ENCODE measurements at places on chromosomes 4 and X.

- no peak for DNase-seq
Observed at GRCh38 chrX:15204130-15204751, 65.6 kb downstream of the ASB9 start.

DNA sequence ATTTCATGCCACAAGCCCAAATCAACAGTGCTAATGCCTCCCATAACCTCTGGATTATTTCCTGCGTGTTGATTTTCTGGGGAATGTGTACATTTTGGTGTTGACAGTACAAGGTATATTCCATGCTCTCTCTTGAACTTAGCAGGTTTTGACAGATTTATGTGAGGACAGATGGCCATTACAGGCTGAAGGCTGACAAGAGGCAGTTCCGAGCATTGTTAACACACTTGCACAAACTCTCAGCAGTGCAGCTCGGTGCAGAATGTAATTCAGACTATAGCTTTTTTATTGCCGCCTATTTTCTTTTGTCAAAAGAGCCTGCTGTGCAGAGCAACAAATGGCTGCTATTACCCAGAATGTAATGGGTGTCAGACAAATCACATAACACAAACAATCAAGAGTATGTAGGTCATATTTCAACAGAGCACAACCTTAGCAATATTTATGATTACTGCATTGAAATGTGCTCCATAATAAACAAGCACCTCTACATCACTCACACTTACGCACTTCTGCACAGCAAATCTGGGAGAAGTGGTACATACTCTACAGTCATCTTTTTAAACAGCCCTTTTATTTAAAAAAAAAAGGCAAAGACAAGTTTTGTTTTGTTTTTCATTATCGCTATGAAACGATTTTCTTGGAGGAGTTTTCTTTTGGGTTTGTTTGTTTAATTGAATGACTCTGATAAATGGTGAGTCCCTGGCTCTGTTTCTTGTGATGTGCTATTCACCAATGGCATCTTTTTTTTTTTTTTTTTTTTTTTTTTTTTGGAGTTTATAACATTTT lies 71.6 kb downstream of the PPARGC1A start:
- no peak for DNase-seq

DNA sequence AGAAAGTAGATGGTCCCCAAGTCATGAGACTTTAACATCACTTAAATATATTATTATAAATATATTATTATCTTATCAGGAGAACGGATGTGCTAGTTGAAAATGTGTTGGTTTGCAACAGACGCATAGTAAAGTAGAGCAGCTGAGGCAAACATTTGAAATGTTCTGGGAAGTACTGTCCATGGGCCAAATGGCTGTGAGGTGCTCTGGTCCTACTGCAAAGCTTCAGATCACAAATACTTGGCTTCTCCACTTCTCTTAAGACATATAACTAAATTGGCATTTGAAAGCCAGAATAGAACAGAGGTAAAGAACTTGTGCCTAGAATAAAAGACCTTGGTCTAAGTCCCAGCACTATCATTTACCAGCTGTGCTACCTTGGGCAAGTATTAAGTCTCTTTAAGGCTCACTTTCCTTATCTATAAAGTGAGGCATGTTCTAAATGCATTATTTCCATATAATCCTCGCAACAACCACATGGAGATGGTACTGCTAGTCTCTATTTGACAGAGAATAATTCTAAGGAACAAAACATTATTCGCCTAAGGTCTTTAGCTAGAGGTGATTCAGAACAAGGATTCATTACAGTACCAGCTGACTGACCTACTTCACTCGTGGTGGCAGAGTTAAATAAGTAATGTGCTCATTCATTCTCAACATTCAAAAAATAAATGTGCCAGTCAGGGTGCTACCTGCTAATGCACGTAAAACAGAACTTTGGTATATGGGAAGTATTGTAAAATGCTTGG lies 297.1 kb downstream of the PPP3CA start:
- DNase-seq = no peak

GRCh38 chrX:143570782-143571181 lies 53.5 kb upstream of the SPANXN3 start:
- DNase-seq = no peak

Measured in NCI-H1048 (cell line).